SK-N-SH treated with all-trans-retinoic acid at 6 μM for 48 hours (cell line): ENCODE measurements at places on chromosomes 6 and 20.

GRCh38 chr6:148746363-148747144 is at the start of gene UST:
UST (plus strand) TSS chr6:148747030; CDS start chr6:148747431, 401 bp downstream.
- peak; percentile 82 for ATAC-seq

GRCh38 chr6:147023581-147023980 is 180.6 kb upstream of the STXBP5 start:
- no peak for ATAC-seq

GRCh38 chr6:24536466-24536865 is 41.7 kb downstream of the ALDH5A1 start:
- no peak for ATAC-seq

GRCh38 chr6:44128020-44128917 is 915 bp downstream of the TMEM63B start:
- peak; percentile 82 for ATAC-seq

- ATAC-seq: no peak
Observed at GRCh38 chr20:51935003-51935358, 132.7 kb upstream of the SALL4 start.

DNA sequence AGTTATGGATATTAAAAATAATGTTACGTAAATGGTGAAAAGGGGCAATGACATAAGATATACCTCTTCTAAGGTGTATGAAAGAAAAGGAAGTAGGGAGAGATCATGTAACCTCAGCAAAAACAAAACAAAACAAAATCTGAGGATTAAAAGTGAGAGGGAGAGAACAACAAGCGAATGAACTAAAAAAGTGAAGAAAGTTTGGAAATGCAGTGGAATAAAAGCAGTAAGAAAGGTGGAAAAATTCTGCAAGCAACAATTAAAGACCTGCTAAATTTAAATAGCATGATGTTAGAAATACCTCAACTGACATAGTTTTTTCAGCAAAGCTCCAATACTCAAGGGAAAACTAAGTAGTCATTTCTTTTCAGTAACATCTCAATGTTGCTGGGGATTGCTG is 48.0 kb downstream of the PHIP start:
- ATAC-seq: no peak

- ATAC-seq: no peak
Observed at GRCh38 chr6:81734081-81734480, 18.4 kb downstream of the TENT5A start.

- ATAC-seq: no peak
Observed at GRCh38 chr6:151546941-151547659, 53.3 kb downstream of the CCDC170 start.

- ATAC-seq: peak; percentile 84
Observed at GRCh38 chr6:107185391-107185970, 70.2 kb upstream of the BEND3 start.

GRCh38 chr6:44431118-44431725 is 43.7 kb downstream of the CDC5L start:
- ATAC-seq: peak; percentile 92

DNA sequence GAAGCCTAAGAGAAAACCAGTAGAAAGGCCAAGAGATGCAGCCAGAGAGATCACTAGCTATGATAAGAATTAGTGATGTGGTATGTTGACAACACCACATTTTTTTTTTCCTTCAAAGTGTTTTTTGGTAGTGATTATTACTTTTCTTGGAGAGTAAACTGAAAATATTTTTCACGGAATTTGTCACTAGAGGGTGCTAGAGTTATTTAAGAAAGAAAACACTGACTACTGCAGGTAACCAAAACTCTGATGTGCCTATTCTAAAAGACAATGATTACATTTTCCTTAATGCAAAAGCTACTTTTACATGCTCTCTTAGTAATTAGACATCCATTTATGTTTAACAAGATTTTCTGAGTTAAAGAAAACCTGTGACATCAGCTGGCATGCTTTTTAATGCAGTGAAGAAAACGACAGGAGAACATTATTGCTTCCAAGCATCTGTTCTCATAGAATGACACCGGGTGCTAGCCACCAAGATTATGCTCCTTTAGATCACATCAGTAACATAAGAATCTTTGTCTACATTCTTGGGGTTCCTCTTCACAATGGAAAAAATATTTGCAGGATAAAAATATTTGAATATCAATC is 28.8 kb downstream of the RWDD2A start:
- peak; percentile 73 for ATAC-seq

DNA sequence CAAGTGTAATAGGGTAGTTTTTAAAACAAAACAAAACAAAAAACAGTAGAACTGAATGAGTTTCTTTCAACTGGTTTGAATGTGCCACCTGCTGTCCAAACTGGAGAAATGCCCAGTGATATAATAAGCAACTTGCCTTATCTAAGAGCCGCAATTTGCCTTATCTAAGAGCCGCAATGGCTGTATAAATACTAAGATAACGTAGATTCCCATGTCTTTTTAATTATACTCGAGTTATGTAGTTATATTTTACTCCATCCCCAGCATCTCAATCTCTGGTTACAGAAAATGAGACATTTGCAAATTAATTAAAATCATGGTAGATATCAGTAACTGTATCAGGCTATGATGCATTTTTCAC is 67.2 kb downstream of the RPP40 start:
- peak; percentile 74; the same call in 2 of the 3 replicates for ATAC-seq

DNA sequence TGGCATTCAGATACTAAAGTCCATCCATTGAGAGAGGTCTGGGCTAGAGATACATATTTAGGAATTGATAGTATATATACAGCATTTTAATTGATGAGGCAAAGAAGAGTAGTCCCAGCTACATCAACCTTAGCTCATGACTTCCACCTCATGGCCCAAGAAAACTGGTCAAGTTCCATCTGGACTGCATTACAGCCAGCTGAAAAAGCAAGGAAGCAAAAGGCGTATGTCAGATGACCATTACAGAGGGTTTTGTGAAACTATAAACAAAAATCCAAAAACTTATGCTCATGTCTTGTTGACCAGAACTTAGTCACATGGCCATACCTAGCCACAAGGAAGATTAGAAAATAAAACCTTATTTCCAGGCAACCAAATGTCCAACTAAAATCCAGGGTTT is 46.8 kb upstream of the RNF146 start:
- no peak for ATAC-seq

- no peak for ATAC-seq
Observed at GRCh38 chr20:62885896-62886708, 24.5 kb upstream of the TCFL5 start.

GRCh38 chr20:55252521-55252920 is 752.8 kb downstream of the CBLN4 start:
- ATAC-seq: no peak

GRCh38 chr20:58650181-58650775 is 805 bp upstream of the STX16 start:
- no peak for ATAC-seq

DNA sequence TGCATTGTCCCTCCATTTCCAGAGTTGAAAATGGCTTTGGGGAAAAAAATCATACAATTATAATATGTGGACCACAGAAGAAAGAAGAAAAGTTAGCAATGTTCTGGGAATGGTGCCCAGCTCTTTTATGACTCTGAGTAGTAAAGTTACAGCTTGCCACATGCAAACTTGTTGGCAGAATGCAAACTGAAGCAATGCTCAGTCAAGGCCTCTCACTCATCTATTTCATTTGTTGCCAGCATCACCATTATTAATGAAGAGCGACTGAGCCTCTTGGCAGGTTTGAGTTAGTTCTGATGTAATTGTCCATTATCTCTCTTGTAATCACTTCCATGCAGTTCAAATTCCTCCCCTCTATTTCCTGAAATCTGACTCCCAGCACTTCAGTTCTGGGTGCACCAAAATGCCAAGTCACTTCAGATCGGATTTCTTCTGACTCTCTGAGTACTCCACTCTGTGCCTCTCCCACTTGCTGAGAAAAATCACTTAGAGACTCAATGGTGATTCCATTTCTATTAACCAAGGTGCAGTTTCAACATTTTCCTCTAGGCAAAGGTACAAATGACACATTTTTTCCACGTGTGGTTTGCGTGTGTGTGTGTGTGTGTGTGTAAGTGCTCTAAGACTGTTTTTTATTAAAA is 154.4 kb upstream of the STMND1 start:
- ATAC-seq: peak; percentile 96

- peak; percentile 85 for ATAC-seq
Observed at GRCh38 chr20:46013829-46014516, 5.3 kb downstream of the MMP9 start.

GRCh38 chr6:145704143-145704781 is 31.1 kb downstream of the EPM2A start:
- no peak for ATAC-seq

GRCh38 chr20:62174870-62175624 is 7.8 kb upstream of the MTG2 start:
- ATAC-seq: no peak

DNA sequence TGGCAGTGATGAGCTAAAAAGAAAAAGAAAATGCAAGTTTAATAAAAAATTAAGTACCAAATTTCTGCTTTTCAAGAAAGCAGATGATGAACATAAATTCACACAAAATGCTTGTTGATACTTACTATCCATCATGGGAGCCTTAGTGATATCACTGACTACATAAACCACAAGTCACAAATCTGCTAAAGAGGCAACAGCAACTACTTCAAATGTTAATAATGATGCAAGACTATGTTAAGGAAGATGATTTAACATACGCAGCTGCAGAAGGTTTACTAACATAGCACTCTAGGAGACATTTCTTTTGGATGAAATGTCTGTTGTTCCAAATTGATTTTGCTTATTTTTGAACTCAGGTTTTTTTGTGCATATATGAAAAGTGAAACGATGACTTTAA is 18.6 kb downstream of the FYN start:
- ATAC-seq: no peak

DNA sequence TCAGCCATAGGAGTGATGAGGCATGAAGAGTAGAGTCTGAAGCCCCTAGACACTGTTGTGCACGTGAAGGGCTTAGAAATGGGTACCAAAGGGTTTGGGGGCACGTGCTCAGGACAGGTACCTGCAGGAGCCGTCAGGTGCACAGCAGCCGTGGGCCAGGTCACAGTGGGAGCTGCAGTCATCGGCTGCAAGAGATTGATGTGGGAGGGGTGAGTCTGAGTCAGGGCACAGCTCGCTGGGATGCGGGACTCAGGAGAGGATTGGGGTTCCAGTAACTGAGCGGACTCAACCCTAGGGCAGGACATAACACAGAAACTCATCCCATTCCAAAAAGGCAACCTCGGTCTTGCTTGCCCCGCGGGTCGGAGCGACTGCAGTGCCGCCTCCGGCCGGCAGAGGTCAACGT is 1.1 kb downstream of the DLK2 start:
- ATAC-seq: peak; percentile 22

- no peak for ATAC-seq
Observed at GRCh38 chr20:36031806-36032205, 63.4 kb downstream of the CNBD2 start.

DNA sequence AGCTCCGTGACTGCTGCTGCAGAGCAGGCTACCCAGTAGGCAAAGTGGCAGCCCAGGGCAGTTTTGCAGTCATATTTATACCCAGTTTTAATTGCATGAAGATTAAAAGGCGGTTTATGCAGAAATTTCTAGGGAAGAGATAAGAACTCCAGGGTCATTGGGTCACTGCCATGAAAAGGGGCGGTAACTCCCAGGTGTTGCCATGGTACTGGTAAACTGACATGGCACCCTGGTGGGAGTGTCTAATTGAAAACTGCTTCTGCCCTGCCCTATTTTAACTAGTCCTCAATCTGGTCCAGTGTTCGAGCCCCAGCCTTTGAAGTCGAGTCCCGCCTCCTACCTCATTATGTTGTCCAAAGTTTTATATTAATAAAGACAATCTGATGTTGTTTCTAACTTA is 75.0 kb upstream of the FUCA2 start:
- ATAC-seq: no peak
